Breast epithelium (tissue), 4 donors: ENCODE measurements at places on chromosomes 4 and X. TPM values are rescaled to one million over a fixed set of nuclear protein-coding genes. Genes with fewer than 3 reads are reported as not detected.

- no peak overlapping the region for H3K4me3 ChIP-seq
- no peaks in the 10 kb centered on the region for H3K36me3 ChIP-seq
- DNase-seq, result no peak
- H3K4me1 ChIP-seq, result no peaks in the 10 kb centered on the region
- H3K27me3 ChIP-seq, result no peaks in the 10 kb centered on the region
Measured at GRCh38 chrX:67614423-67614822, 70.6 kb downstream of the AR start.

GRCh38 chr4:173835903-173836302 is 305.9 kb upstream of the HAND2 start:
- no peak for DNase-seq
- H3K27me3 ChIP-seq, result no peaks in the 10 kb centered on the region
- H3K36me3 ChIP-seq, result no peaks in the 10 kb centered on the region
- no peak overlapping the region for H3K27ac ChIP-seq
- H3K4me3 ChIP-seq, result no peak overlapping the region

- no peaks in the 10 kb centered on the region for H3K27me3 ChIP-seq
- no peak for DNase-seq
- no peak overlapping the region for H3K27ac ChIP-seq
- no peaks in the 10 kb centered on the region for H3K36me3 ChIP-seq
Measured at GRCh38 chr4:81960961-81961360, 412.8 kb downstream of the HNRNPD start.

DNA sequence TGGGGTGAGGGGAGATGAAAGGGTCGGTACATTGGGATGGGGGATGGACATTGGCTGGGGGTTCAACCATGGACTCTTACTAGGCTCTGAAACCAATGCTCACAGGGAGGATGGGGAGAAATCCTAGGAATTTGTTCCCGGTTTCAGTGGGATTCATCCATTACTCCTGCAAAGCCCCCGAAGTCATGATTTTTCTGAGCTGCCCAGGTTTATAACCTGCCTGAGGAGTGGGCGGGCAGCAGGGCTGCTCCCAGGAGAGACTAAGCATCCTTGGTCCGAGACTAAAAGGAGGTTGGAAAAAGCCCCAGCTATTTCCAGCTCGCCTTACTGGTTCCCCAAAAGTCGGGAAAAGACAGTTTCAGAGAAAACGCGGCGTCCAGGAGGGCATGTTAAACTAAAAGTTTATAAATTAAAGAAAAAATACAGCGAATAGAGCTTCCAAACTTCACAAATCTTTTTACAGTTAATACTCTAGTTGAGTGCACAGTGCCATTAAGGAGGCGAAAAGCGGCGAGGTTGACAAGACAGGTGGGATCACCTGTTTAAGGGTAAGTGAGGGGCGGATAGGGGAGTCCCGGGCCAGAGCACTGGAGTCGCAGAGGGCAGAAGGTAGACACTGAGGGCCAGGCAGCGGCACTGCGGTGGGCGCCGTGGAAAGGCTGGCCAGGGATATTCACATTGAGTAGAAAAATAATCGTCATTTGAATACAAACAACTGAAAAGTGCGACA is 3.7 kb downstream of the NKX3-2 start:
- H3K4me1 ChIP-seq, result peaks cover 7% of the 10 kb centered on the region
- H3K36me3 ChIP-seq, result no peaks in the 10 kb centered on the region
- peaks cover 15% of the 10 kb centered on the region for H3K27me3 ChIP-seq
- no peak overlapping the region for H3K27ac ChIP-seq
- no peak for DNase-seq

TEX11 gene
- total RNA-seq, result not detected

ABCD1 gene
- 27.8 TPM for total RNA-seq

- peak within 1 kb of the TSS; percentile 70 for H3K27ac ChIP-seq
- H3K27me3 ChIP-seq, result peaks cover 14% of the 10 kb centered on the region
Measured at GRCh38 chrX:65034668-65035445, 58.6 kb upstream of the ZC4H2 start.

GRCh38 chrX:12693754-12694153 is 97.5 kb upstream of the PRPS2 start:
- H3K27ac ChIP-seq, result no peak overlapping the region
- H3K4me3 ChIP-seq, result no peak overlapping the region
- no peak for DNase-seq
- H3K36me3 ChIP-seq, result no peaks in the 10 kb centered on the region
- H3K4me1 ChIP-seq, result no peaks in the 10 kb centered on the region

CENPU gene
- total RNA-seq, result 4.3 TPM
